ENCODE measurements at places on chromosomes 3 and 15.

- DNase-seq: no peak
Observed at GRCh38 chr15:98935736-98936135, 71.9 kb downstream of the PGPEP1L start.

- DNase-seq: no peak
Observed at GRCh38 chr15:100759698-100760356, 119.8 kb upstream of the ALDH1A3 start.

- no peak for DNase-seq
Observed at GRCh38 chr3:175619369-175619768, 760.2 kb downstream of the NAALADL2 start.

GRCh38 chr3:152717252-152717651, 117.7 kb upstream of the P2RY1 start:
- DNase-seq: no peak

- DNase-seq: no peak
Observed at GRCh38 chr3:107524326-107524840, 1.6 kb downstream of the BBX start.

- DNase-seq: no peak
Observed at GRCh38 chr3:192262001-192262400, 465.3 kb downstream of the FGF12 start.

GRCh38 chr3:9013782-9014563, 50.7 kb upstream of the RAD18 start:
- DNase-seq: no peak

GRCh38 chr15:57445872-57446271, 69.6 kb downstream of the CGNL1 start:
- no peak for DNase-seq

GRCh38 chr3:127760361-127760760, 62.0 kb downstream of the MGLL start:
- DNase-seq: no peak

- DNase-seq: no peak
Observed at GRCh38 chr3:51257870-51258269, 127.2 kb upstream of the MANF start.

DNA sequence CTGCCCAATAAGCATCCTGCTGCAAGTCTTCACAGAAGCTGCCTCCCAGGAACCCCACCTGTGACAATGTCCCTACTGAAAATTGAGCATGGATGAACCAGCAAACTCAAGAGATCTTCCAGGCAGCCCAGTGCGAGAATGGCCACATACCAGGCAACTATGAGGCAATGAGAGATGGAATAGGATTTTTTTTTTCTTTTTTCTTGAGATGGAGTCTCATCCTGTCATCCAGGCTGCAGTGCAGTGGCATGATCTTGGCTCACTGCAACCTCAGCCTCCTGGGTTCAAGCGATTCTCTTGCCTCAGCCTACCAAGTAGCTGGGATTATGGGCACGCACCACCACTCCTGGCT, 60.9 kb upstream of the ARL8B start:
- no peak for DNase-seq

DNA sequence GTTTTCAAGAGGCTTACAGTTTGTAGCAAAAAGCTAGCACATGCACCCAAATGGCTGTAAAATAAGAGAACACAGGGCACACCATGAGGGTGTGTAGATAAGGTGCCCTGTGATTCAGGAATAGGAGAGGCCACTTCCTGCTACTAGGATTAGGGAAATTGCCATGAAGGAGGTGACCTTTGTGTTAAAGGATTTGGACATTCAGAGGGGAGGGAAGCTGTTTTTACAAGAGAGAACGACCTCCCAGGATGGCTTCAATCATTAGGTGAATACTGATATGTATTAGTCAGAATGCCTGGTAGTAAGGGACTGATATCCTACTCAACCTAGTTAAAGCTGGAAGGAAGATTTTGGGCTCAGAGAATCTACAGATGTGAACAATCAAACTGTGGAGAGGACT, 35.7 kb upstream of the ABHD17C start:
- no peak for DNase-seq

DNA sequence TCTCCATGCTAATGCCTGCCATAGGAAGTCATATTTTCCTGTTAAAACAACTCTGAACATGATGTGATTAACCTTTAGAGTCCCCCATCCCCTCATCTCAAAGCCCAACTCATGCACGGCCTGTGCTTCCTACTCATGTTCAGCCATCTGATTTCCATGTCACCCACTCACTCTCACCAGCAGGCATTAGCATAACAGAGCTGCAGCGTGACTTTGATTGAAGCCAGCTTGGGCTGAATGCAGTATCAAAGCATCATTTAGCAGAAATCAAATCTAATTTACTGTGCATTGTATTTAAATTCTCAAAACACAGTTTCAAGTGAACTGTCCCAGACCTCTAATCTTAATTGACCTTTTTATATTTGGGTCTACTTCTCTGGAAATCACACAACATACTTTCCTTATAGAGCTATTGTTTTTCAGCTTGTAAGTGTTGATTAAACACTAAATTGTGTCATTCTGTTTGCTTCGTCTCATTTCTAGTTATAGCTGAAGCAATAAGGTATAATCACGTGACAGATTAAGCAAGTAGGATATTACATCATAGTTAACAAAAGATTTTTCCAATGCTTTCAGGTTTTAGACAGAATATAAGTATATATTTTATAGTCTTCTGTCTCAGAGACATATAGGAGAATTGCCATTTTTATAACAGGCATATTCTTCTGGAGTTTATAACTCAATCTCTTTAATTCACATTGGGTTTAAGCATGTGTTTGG, 501.5 kb downstream of the ROBO2 start:
- DNase-seq: no peak

GRCh38 chr3:186832276-186832675, 10.2 kb upstream of the ADIPOQ start:
- no peak for DNase-seq

- DNase-seq: no peak
Observed at GRCh38 chr3:172808969-172809546, 58.5 kb downstream of the ECT2 start.

DNA sequence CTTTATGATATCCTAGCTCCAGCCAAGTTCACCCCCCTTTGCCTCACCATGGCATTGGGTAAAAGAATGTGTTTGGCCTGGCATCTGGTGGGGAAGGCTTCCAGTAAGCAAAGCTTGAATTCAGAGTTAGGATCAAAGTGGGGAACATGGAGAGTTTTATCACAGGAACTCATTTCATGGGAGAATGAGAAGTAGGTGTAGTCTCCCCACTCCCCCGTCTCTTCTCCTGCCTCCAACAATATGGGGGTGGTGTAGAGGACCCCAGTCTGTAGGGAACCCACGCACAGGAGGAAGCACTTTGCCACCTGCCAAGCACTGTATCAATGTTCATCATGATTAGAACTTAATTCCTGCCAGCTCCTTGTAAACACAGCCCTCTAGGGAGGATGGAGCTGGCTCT, 200.5 kb downstream of the UACA start:
- DNase-seq: no peak

- no peak for DNase-seq
Observed at GRCh38 chr3:157312376-157312745, 124.3 kb upstream of the PTX3 start.

GRCh38 chr3:11570789-11571495, 72.8 kb downstream of the VGLL4 start:
- DNase-seq: peak; percentile 29

DNA sequence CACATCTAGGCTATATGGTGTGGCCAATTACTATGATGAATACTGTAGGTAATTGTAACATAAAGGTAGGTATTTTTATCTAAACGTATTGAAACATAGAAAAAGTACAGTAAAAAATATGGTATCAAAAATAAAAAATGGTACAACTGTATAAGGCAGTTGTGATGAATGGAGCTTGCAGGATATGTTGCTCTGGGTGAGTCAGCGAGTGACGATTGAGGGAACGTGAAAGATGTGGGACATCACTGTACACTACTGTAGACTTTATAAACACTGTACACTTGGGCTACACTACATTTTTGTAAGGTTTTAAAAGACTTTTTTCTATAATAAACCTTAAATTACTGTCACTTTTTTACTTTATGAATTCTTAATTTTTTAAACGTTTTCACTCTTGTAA, 10.3 kb downstream of the CTNNB1 start:
- DNase-seq: no peak

DNA sequence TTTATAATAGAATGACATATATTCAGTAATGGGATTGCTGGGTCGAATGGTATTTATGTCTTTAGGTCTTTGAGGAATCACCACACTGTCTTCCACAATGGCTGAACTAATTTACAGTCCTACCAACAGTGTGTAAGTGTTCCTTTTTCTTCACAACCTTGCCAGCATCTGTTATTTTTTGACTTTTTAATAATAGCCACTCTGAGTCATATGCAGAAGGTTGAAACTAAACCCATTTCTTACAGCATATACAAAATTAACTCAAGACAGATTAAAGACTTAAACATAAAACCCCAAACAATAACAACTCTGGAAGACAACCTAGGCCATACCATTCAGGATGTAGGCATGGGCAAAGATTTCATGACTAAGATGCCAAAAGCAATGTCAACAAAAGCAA, 671.4 kb downstream of the AGBL1 start:
- DNase-seq: no peak

DNA sequence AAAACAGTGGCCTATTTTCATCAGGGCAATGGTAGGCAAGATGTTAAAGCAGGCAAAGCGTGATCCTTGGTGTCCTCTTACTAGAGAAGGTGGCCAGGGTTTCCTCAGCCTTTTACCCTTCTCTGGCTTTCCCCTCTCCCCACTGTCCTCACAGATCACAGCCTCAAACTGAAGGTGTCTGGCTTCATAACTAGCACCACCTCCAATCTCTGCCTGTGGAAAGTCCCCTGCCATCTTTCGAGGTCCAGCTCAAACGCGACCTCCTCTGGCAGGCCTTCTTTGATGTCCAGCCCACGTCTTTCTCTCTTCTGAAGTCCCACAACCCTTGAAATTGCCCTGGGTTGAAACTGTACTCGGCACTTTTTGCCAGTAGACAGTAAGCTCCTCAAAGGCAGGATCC, 35.9 kb downstream of the CYP19A1 start:
- DNase-seq: no peak

GRCh38 chr3:124202754-124203153, 210.8 kb upstream of the ROPN1 start:
- DNase-seq: peak; percentile 92

DNA sequence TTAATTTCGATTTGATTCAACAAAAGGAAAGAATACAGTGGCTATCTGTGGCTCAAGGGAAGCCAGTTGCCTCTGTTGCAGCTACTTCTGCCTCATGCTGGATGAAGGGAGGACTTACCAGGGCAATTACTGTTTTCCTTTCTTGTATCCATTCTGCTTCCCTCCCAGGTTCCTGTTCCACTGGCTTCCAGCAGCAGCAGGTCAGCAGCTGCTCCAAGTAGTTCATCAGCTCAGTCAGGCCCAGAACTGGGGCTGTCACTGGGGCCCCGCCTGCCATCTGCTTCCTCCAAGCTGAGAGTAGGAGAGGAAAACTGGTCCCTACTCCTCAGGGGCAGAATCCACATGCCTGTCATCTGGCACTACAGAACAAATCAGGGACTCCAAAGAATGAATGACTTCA, 48.6 kb upstream of the ULK4 start:
- no peak for DNase-seq

DNA sequence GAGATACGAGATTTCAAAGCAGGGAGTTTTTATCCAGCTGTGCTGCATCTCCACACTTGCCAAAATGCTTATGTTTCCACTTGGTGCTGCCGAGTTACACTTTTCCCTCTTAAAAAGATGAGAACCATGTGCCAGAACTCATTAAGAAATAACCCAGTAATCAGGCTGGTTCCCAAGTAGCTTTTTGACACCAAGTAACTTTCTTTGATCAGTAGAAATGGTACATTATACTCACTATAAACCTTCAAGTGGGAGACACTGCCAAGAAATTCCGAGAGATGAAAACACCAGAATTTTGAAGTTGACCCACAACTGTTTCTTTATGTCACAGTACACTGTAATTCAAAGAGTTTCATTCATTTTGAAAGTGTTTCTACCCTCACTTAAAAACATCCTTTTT, 164.6 kb upstream of the CCDC54 start:
- DNase-seq: peak; percentile 54

DNA sequence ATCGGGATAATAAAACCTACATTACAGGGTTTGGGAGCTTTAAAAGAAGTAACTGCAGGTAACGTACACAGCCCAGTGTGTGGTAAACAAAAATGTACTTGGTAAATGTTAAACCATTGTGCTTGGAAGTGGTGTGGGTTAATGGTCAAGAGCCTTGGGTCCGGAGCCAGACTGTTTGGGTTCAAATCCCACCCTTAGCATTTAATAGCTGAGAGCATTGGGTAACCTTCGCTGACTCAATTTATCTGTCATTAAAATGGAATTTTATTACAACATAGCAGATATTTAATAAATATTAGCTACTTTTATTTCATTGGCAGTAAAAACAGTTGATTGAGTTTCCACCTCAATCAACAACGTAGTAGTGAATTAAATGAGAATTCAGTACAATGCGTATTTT, 1.5 kb downstream of the FSTL1 start:
- DNase-seq: no peak

DNA sequence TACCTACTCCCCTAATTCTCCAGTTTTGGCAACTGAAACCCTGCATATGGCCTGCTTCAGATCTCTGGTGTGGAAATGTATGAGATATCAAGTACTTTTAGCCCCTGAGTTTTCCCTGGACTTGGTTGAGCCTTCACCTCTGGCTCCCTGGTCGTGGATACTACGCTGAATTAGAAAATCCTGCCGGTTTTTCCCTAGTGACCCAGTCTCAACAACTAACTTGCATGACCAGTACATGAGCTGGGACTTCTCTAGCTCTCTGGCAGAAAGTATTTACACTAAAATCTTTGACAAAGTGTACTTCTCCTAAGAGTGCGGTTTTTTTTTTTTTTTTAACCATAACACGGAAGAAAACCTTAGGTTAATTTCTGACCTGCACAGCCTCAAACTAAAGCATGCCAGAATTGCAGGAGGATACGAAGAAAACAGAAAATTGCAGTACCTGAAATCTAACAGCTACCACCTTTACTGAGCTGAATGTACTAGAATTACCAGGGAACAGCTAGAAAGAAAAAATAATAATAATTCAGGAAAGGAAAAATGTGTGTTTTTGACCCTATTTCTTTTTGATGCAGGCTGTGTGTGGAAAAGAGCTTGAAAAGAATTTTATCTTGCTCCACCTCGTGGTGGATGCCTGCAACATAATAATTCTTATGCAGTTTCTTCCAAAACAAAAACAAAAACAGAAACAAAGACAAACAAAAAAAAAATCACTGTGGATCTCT, 165.6 kb downstream of the GMNC start:
- no peak for DNase-seq

GRCh38 chr3:23450051-23450450, 246.9 kb downstream of the UBE2E2 start:
- no peak for DNase-seq

- DNase-seq: no peak
Observed at GRCh38 chr3:149487598-149488197, 13.2 kb downstream of the TM4SF4 start.

GRCh38 chr3:153311541-153311940, 149.5 kb downstream of the RAP2B start:
- no peak for DNase-seq

- DNase-seq: no peak
Observed at GRCh38 chr3:100171211-100171914, 57.1 kb upstream of the FILIP1L start.

- no peak for DNase-seq
Observed at GRCh38 chr3:163939926-163940325, 1138.4 kb downstream of the SI start.

- DNase-seq: no peak
Observed at GRCh38 chr15:65986416-65986815, 117.1 kb downstream of the RAB11A start.

- DNase-seq: no peak
Observed at GRCh38 chr3:48318713-48319468, 14.6 kb downstream of the SPINK8 start.

- DNase-seq: no peak
Observed at GRCh38 chr15:75153565-75154276, 48.0 kb upstream of the C15orf39 start.

All from left lung (tissue), 14 donors.